ENCODE measurements at places on chromosomes 16 and 17.

DNA sequence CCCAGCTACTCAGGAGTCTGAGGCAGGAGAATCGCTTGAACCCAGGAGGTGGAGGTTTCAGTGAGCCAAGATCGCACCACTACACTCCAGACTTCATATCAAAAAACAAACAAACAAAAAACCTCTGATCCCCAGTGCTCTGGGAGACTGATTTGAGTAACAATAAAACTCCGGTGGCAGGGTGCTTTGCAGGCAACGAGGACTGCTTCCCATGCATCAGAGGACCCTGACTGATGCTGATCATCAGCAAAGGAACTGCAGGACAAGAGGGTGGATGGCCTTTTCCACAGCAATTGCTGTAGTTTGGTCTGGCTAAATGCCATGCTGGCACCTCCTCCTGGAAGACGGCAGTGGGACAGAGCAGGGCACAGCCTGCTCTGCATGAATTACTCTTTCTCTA lies 6.4 kb upstream of the SLC39A11 start:
- no peak for DNase-seq

DNA sequence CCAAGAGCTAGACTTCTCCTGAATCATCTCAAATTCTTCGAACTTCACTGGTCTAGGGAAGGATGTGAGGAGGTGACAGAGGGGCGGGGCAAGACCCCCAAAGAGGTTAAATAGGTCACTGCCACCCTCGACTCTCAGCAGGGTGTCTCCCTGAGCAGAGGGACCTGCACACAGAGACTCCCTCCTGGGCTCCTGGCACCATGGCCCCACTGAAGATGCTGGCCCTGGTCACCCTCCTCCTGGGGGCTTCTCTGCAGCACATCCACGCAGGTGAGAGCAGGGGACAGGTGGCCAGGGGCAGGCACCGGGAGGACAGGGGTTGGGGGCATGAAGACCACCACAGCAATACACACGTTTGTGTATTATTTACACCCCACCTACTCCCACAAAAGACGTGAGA lies 9.2 kb downstream of the CCL17 start:
- DNase-seq = no peak

- DNase-seq = no peak
Observed at GRCh38 chr16:73067671-73068540, 20.0 kb upstream of the ZFHX3 start.

DNA sequence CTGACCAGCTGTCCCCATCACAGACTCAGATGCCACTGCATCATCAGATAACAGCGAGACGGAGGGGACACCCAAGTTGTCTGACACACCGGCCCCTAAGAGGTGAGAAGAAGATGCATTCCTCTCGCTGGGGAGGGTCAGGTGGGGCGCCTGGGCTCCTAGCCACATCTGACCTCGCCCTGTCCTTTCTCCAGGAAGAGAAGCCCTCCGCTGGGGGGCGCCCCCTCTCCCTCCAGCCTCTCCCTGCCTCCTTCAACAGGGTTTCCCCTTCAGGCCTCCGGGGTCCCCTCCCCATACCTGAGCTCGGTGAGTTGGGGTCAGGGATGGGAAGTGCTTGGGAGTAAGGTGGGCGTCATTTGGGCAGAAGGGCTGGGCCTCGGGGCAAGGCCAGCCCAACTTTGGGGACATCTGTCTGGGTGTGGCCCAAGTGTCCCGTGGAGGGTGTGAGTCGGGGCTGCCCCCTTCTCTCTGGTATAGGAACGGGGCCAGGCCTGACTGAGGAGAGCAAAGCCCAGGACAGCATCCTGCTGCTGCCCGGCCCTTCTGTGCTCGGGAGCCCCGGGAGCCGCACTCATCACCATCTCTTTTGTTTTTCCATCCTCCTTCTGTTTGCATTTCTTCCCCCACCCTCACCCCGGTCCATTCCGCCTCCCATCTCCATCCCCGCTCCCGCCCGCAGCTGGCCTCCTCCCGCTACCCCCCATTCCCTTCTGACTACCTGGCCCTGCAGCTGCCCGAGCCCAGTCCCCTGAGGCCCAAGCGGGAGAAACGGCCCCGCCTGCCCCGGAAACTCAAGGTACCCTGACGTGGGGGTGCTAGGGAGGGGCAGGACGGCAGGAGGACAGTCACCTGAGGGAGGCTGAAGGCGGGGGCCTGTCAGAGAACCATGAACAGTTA lies 4.9 kb downstream of the INO80E start:
- DNase-seq = no peak

- DNase-seq = peak; percentile 64
Observed at GRCh38 chr17:64418506-64419339, 28.1 kb upstream of the PECAM1 start.

DNA sequence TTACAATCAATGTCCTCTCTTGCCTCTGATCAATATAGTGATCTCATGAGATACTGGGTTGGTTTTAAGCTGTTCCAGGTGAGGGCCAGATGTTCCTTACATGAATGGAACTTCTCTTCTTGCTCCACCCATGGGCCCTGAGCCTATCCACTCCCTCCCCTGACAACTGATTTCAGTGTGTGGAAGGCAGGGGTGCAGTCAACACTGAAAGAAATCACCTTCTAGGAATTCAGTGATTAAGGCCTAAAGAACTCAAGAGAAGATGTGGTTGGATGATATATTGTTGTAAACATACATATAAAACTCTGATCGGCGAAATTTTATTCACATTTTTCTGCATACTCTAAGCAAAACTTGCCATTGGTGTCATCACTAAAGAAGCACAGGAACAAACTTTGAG lies 6.7 kb upstream of the GOSR2 start:
- no peak for DNase-seq

DNA sequence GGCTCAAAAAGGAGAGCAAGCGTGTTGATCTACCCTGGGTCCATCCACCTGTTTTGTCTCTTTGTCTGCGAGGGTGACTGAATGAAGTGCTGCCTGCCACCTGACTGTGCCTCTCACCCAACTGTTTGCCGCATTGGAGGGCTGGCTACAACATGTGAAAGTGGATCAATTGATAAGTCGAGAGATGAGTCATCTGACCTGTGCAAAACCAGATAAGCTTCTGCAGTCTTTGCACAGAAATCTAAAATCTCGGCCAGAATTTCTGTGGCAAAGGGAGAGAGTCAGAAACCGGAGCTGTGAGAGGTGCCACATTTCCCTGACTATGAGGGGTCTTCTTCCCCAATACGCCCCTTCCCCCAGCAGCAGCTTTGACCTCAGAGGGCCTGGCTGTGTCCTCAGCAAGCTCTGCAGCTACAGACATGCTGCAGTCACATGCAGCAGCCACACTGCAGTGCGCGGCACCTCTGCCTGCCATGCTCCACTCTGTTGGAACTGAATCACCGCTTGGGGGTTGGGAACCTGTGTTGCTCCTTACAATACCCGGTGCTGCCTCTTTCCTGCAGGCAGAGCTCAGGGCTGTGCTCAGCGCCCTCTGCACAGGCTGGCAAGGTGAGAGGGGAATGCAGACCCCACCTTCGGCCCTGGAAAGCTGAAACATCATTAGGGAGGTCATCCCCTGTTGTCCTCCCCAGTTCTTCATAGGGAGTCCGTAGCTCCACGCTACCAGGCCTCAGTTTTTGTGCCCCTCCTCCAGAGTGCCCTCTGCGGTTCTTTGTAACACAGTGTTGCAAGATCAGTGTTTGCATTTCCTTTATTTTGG lies 16.2 kb upstream of the HAS3 start:
- DNase-seq = no peak

DNA sequence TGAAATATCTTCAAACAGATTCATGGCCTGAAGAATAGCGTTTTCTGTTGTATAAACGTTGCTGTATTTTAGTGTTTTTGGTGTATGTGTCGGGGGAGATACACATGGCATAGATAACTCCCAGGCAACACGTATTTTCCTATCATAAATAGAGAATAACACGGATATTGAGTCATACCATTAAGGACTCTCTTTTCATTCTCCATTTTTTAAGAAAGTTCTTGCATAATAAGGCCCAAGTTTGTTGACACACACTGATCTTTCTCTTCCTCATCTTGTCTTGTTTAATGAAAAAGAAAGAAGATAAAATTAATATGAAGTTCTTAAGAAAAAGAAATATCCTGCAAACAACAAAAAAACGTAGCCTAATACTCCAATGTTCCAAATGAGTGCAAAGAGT lies 13.4 kb downstream of the ABCA8 start:
- DNase-seq = no peak

- no peak for DNase-seq
Observed at GRCh38 chr16:50925758-50926357, 184.0 kb downstream of the CYLD start.

GRCh38 chr17:77622647-77623046 lies 335.9 kb upstream of the TNRC6C start:
- DNase-seq = no peak

DNA sequence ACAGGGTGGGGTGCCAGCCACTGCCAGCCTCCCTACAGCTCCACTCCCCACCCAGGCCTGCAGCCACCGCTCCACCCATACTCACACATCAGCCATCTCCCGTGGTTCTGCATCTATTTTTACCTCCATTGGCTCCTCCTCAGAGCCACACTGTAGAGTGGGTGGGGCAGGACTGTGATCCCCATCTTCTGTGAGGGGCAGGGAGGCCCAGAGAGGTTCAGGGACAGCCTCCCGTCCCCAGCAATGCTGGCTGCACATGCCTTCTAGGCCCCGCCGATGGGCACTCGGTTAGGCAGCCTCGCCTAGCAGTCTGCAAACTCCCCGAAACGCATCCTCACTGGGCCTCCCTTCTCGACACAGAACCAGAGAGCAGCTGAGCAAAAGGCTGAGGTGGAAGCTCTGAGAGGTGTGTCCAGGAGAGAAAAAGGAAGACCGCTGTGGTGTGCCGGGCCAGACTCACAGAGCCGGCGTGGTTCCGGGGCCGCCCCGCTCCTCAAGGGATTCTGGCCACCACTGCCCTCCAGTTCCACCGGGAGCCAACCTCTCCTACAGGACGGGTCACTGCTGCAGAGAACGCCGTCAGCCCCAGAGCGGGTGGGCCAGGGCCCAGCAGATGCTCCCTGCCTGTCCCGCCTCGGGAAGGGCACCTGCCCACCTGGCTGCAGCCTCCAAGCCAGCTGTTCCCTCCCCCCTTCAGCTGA lies 71.9 kb downstream of the ABR start:
- peak; percentile 56 for DNase-seq

- DNase-seq = no peak
Observed at GRCh38 chr16:56475201-56475600, 23.8 kb downstream of the OGFOD1 start.

- DNase-seq = no peak
Observed at GRCh38 chr17:20026960-20027359, 17.8 kb downstream of the SPECC1 start.

DNA sequence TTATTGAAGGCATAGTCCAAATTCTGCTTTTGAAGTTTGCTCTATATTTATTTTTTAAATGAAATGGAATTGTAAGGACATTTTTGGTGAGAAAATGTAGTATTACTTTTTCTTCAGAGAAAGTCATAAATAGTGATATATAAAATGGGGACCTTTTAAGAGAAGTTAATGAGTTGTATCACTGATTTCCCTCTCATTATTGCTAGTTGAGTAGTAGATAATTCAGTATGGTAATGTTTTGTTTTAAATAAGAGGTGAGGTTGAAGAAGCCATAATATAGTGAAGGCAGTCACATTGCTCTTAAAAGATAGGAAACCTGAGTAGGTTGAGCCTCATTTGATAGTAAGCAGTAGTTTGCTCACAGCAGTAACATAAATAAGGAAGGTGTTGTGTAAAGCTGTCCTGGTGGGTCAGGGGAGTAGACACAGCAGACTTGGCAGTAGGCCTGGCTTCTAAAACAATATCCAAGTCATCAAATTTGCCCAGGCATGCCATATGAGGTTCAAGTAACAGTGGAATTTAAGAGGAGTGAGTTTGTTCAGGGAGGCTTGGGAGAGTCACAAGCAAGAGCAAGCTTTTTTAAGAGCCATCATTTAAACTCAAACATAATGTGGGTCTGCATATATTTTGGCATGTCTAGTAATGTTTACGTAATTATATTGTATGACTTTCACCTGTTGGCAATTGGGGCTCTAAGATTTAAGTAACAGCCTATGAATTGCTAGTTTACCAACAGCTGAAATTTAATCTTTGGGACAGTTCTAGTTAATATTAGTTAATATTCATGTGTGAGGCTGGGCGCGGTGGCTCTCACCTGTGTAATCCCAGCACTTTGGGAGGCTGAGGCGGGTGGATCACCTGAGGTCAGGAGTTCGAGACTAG lies 6.5 kb downstream of the NFATC3 start:
- no peak for DNase-seq

GRCh38 chr16:11046382-11046931 lies 102.1 kb downstream of the CLEC16A start:
- DNase-seq = no peak

DNA sequence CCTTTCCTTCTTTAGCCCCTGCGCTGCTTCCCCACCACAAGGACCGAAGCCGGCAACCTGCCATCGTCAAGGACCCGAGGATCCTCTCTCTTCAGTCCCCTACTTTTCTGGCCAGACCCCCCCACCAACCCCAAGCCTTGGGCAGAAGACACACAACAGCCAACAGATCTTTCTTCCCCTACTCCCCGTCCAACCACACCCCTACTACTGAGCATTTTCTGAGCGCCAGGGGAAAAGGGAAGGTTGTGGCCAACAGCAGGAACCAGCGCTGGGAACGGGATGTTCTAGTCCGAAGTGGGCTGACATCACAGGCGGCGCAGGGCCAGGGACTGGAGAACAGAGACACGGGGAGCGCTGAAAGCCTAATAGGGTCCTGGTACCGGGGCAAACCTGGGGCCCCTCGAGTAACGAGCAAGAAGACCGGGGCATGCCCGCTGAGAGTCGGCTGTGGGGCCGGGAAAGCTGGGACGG lies 528 bp downstream of the PER1 start:
- DNase-seq = no peak

GRCh38 chr17:79331492-79331891 lies 256.9 kb downstream of the ENGASE start:
- DNase-seq = no peak

GRCh38 chr17:31413081-31413799 lies 21.8 kb downstream of the RAB11FIP4 start:
- no peak for DNase-seq

GRCh38 chr16:12010388-12011251 lies 34.1 kb downstream of the SNX29 start:
- no peak for DNase-seq

DNA sequence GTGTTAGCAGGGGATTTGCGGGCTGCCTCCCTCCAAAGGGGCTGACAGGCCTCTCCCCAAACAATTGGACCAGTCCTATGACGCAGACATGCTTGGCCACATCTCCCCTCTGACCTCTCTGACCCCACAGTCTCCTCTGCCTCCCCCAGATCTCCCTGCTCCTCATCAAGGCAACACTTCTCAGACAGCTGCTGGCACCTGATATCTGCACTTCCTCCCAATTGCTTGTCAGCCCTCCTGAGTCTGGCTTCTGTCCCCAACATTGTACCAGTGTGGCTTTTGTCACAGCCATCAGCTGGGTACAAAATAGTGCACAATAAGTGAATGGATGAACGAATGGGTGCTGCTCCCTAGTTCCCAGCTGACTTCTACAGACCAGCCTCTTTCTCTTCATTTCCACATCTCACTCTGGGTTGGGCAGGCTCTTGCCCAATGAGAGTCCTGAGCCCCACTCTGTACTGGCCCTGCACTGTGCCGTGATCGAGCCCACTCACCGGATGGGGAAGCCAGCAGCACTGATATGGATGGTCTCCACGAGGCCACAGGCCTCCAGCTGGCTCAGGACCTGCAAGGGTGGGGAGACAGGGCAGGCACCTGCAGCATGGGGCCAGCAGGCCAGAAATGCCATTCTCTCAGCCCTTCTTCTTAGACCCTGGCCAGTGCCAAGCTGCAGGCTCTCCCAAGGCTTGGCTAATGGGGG lies 17.1 kb downstream of the ZNHIT3 start:
- no peak for DNase-seq

GRCh38 chr16:85003725-85004586 lies 7.4 kb downstream of the ZDHHC7 start:
- no peak for DNase-seq

GRCh38 chr17:69111794-69112193 lies 29.9 kb downstream of the ABCA6 start:
- no peak for DNase-seq
